ENCODE measurements at places on chromosomes 12 and 14.

- no peak for DNase-seq
Measured at GRCh38 chr14:67237591-67237990, 3.6 kb upstream of the PALS1 start.

DNA sequence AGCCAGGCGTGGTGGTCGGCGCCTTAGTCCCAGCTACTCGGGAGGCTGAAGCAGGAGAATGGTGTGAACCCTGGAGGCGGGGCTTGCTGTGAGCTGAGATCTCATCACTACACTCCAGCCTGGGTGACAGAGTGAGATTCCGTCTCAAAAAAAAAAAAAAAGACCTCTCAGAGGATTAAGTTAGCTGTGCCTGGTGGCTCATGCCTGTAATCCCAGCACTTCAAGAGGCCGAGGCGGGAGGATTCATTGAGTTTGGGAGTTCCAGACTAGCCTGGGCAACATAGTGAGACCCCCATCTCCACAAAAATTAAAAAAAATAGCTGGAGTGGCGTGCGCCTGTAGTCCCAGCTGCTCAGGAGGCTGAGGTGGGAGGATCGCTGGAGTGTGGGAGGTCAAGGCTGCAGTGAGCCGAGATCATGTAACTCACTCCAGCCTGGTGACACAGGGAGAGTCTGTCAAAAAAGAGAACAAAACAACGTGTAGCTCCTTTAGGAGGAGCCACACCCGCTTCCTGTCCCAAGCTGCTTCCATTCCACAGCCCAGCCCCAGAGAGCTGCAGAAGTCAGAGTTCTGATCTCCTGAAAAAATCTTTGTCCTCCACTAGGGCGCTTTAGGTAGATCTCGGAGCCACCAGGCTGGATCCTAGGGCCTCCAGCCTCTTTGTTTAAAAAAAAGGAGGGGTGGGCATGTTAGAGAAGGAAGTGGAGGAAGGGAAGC lies 11.5 kb upstream of the ULK1 start:
- DNase-seq, result no peak

DNA sequence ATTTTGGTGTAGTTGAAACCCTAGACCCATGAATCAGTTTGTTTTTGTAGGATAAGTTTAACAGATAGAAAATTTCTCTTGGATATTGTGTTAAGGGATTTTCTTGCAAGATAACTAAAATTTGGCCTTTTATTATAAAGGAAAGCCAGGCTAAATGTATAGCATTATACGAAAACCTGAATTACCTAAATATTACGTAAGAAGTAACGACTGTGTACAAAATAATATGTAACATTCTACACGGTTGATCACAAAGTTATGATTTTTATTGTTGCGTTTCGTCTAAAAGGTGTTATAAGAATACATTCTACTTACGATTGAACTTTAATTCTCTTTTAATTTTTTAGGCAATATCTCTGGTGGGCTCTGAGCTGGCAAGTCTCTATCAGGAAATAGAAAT lies 63.9 kb downstream of the KNTC1 start:
- no peak for DNase-seq

DNA sequence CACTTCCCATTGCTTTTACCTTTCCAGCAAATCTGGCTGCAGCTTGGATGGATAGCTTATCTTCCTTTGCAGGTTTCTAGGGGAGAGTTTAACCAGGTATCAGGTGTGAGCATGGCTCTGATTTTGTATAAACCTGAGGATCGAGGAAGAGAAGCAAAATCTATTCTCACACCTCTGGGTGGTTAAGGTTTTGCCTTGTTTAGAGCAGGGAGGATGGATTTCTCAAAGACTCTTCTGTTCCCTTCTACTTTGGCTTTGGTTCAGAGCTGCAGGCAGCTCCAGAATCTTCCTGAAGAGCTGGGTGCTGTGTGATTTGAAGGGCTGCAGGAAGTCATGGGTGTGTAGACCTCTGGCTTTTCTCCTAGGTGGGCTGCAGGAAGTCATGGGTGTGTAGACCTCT lies 1.7 kb downstream of the JDP2 start:
- no peak for DNase-seq

DNA sequence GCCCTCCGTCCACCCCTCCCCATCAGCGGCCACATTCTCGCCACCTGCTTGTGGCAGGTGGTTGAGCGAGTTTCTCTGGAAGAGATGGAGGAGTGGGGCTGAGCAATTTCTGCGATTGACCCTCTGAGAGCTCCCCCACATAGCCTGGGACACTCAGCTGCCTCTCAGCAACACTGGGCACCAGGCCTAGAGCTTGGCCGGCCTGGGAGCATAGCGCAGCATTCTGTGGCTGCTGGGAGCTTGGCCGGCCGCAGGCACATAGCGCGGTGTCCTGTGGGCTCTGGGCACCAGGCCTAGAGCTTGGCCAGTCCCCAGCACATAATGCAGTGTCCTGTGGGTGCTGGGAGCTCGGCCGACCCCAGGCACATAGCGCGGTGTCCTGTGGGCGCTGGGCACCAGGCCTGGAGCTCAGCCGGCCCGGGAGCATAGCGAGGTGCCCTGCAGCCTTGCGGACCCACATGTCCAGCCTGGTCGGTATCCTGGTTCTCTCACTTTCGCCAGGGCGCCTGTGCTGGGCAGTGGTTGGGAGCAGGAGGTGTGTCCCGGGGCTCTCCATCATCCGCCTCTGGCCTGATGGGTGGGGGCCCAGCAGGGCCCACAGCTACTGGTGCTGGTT lies 43.8 kb downstream of the LRCOL1 start:
- no peak for DNase-seq

GRCh38 chr14:93333631-93334103 lies 831 bp upstream of the BTBD7 start:
- no peak for DNase-seq

DNA sequence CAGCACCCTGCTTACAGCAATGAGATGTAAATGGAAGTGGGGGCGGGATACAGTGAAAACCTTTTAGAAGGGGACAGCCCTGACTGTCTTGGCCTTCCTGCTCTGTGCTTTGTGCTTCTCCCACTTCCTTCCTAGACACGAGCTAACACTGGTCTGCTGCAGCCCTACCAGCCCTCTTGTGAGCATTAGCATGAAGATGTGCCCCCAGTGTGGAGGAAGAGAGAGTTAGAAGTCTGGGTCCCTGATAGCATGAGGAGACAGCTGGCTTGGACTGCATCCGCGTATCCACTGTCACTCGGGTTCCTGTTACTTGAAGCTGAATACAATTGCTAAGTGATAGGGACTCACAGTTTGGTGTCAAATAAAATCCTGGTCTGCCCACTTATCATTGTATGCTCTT lies 248.1 kb upstream of the SOX5 start:
- no peak for DNase-seq

DNA sequence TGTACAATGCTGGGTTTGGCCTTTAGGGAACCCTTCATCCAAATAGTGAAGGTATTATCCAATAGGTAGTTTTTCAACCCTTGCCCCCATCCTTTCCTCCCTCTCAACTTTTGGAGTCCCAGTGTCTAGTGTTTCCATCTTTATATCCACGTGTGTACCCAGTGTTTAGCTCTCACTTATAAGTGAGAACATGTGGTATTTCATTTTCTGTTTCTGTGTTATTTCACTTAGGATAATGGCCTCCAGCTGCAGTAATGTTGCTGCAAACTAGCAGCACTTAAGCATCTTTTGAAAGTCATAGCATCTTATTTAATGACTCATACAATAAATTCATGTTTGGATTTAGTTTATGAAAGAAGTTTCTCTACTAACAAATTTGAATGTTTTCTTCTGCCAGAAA lies 442.5 kb downstream of the NELL2 start:
- no peak for DNase-seq

DNA sequence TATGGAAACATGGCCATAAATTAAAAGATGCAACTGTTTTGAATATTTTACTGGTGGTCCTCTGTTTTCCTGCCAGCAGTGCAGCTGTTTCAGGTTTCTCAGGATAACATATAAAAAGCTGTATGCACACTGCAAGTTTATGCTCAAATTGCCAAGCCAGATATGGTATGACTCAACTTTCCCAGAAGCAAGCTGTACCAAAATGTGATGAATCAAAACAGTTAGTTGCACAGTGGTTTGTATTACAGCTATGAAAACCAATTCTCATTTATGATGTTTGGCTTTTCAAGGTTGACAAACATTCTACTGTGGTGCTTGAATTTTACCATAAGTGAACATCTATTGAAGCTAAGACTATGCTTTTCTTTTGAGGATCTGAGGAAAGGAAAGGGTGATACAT lies 15.5 kb downstream of the TRMT5 start:
- DNase-seq, result no peak

GRCh38 chr12:116804051-116804450 lies 65.9 kb downstream of the RNFT2 start:
- DNase-seq, result no peak

DNA sequence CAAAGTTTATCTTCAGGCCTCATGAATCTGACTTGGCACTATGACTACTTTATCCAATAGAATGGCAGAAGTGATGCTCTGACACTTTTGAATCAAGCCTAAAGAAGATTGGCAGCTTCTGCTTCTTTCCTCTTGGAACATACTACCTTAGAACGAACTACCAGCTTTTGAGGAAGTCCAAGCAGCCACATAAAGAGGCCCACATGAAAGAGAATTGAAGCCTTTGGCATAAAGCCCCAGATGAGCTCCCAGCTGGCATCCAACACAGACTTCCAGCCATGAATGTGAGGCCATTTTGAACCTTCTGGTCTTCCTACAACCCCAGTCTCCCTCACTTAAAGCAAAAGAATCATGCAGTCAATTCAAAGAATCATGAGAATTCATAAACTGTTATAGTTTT lies 65.8 kb downstream of the EEA1 start:
- DNase-seq, result no peak

DNA sequence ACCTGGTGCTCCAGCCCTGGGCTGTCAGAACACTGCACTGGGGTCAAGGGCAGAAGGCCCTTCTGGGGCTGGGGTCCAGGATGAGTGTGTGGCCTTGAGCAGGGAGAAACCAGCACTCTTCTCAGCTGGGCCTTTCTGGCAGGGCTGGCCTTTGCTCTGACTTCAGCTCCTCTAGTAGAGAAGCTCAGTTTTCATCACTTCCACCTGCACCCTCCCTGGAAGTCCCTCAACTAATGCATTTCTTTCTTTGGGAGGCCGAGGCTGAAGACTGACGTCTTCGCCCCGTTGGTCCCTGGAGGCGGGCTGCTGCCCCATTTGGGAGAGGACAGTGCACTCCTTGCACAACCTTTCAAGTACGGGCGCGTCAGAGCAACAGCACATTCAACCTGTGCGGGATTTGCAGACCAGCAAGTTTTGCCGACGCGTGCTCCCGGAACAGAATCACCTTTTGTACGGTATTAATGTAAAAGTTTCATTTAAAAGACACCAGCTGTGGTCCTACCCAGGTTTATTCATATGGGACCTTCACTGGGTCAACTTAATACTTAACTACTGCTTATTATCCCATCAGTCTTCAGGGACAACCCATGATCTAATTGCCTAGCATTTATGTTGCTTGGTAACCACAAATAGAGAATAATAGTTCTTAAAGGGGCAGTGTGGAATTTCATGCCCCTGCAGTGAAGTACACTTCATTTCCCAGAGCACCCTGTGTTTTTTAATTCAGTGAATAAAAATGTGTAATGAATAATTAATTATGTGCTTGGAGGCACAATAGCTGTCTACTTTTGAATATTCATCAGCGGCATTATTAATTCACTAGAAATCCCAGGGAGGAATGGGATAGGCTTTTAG lies 134.8 kb upstream of the VRK1 start:
- DNase-seq, result no peak

DNA sequence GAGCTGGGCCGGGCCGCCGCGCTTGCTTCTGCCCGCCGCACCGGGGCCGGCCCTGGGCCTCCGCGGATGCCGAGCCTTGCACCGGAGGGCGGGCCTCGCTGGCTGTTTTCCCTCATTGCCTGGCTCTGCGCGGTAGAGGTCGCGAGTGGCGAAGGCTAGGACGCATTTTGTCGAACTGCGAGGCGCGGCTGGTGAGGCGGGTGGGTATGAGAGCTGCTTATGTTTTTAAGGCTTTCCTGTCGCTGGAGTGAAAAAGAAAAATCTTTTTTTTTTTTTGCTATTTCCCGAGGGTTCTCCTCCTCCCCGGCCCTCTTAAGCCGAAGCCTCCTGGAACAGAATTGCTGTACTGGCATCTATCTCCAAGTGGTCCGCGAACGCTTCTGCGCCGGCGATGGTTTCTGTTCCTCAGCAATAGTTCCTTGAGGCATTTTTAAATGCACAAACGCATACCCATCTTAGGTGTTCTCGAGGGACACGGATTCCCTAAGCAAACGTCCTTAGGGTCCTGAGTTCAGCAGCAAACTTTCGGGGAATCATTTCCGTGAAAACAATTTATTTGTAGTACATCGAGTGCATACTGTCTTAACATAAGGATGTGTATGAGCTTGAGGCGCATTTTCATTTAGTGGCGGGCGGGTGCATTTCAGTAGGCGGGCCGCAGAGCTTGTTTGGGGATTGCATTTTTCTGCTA lies 631 bp downstream of the RESF1 start:
- no peak for DNase-seq

- DNase-seq, result no peak
Measured at GRCh38 chr12:121232977-121233627, 23.2 kb downstream of the P2RX4 start.

DNA sequence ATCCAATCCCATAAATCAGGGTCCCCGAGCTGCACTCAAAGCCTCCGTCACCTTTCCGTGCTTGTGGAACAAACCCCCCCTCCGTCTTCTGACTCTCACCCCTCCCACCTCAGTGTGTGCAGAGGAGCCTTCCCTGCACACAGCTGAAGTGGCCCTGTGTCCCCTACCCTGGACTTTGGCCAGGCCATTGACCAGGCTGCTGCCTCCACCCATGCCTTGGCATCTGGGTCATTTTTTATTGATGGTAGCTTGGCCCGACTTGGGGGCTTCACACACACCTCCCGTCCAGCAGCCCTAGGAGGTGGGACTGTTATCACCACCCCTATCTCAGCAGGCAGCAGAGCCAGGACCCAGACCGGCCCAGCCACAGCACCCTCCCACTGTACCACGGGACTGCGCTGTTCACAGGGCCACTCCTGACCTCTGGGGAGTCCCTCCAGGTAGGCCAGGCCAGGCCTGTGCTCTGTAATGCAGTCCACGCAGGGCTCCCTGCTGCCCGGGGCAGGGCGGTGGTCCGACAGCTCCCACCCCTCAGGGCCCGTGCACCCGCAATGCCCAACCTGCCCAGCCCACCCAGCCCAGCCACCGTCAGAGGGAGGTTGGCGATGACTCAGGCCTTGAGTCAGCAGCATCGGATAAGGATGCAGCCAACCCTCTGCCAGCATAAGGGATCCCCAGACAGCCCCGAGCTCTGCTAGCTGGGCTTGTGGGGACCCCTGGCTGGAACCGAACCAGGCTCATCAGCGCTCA lies 9.2 kb upstream of the INF2 start:
- DNase-seq, result no peak

GRCh38 chr14:91844029-91844428 lies 23.3 kb downstream of the TC2N start:
- DNase-seq, result no peak

GRCh38 chr14:95756751-95757150 lies 42.8 kb upstream of the TCL1A start:
- no peak for DNase-seq

All from GM12891 (cell line).